T follicular helper cell (primary cell): ENCODE measurements at places on chromosomes 5 and 9.

DNA sequence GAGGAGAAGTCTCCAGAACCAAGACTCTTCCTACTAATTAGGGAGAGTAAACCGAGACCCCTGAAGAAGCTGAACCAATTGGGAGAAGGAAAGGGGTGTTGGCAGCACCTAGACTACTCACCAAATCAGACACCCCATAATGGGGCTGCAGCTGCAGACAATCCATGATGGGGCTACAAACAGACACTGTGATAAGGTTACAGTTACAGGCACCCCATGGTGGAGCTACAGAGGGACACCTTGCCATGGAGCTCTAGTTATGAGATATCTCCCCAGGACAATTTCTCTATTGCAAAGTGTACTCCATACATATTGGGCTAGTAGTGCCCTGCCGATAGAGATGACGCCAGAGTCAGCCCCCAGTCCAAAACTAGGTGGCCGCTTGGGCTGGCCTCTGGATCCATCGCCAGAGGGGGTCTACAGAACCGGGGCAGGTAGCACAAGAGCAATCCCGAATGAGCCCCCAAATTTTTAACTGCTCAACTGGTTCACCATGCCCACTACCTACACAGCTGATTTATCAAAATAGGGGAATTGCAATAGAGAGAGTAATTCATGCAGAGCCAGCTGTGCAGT lies 2.1 kb upstream of the NANS start:
- DNase-seq, result no peak

GRCh38 chr9:5621327-5621726 lies 7.6 kb upstream of the RIC1 start:
- DNase-seq, result no peak

DNA sequence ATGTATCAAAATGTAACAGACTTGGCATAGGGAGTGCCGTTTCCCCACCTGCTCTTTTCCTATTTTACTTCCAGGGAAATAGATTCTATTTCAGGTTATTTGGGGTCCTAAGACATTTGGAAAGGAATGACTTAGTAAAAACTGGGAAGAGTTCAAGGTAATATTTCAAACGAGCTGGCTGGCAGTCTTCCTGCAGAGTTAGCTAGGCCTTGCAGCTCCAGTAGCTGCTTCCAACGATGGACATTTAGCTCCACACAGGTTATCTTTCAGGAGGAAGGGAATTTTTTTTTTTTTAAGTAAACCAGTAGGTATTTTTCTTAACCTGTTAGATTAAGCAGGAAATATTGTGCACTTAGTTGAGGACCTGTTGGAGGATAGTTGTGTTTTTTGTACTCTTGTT lies 45.2 kb downstream of the TLE4 start:
- DNase-seq, result no peak

DNA sequence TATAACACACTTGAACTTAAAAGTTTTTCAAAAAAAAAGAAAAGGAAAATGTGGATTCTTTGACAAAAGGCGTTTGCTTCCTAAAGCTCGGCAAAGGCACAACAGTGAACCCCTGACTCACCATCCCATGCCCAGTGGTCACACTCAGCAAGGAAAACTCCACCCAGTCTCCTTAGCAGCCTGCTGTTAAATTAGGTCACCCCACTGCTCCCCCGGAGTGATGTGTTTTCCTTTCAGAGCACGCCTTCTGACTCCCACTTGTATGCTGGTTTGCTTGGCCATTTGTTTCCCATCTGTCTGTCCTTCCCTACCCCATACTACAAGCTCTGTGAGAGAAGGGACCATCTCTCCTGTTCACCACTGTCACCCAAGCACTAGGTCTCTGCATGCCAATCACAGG lies 23.8 kb downstream of the RETREG1 start:
- no peak for DNase-seq

DNA sequence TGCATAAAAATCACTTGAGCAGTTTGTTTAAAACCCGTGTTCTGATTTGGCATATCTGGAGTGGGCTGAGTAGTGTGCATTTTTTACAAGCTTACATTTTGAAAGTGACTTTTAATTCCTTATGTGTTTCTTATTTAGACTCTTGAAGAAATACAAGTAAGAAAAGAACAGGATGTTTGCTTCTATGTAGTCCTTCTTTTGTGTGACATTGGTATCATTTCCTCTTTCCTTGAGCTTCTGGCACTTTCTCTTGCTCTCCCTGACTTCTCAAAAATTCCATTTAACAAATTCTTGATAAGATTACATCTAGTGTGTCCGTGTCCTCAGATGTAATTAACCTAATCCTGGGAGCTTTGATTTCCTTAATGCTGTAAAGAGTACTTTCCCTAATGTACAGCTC lies 12.5 kb downstream of the GARNL3 start:
- DNase-seq, result no peak

DNA sequence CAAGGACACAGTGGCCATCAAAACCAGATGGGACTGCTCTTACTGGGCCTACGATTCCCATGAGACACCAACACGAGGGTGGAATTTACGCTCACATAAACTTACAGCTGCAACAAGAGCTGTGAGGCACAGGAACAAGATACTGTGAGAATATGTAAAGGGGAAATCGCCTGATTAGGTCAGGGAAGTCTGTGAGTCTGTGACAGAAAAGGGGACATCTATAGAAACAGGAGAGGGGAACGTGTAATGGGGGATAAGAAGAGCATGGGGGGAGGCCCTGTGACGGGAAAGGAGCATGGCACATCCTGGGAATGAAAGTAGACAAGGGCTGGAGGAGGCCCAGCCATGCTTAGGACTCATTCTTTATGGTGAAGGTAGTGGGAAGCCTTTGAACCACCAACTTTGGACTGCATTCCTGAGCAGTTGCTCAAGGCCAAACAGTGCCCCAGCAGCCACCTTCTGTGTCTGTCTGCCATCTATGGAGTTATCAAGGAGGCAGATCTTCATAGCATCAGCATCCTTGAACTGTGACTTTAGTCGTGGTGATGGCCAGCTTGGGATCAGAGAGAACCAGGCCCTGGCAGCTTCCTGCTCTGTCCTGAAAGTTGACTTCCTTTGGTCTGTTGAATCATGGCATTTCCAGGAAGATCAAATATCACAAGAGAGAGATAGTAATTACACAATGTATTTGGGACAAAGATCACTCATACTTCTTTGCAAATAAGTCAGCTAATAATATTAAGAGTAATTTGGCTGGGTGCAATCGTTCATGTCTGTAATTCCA lies 87.9 kb upstream of the FAM169A start:
- DNase-seq, result no peak

- DNase-seq, result no peak
These were observed 19.8 kb upstream of the HEXB start for GRCh38 chr5:74665273-74665672.

DNA sequence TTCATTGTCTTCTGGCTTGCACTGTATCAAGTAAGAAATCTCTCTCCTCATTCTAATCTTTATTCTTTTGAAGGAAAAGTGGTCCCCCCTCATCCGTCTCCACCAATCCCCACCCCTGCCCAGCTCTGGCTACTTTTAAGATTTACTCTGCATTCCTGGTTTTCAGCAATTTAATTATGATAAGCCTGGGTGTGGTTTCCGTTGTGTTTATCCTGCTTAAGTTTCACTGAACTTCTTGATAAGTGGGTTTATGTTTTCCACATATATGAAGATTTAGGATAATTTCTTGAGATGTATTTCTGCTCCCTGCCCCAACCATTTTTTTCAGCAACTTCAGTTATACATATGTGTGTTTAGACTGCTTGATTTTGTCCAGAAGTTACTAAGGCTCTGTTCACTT lies 46.5 kb downstream of the PTBP3 start:
- no peak for DNase-seq

DNA sequence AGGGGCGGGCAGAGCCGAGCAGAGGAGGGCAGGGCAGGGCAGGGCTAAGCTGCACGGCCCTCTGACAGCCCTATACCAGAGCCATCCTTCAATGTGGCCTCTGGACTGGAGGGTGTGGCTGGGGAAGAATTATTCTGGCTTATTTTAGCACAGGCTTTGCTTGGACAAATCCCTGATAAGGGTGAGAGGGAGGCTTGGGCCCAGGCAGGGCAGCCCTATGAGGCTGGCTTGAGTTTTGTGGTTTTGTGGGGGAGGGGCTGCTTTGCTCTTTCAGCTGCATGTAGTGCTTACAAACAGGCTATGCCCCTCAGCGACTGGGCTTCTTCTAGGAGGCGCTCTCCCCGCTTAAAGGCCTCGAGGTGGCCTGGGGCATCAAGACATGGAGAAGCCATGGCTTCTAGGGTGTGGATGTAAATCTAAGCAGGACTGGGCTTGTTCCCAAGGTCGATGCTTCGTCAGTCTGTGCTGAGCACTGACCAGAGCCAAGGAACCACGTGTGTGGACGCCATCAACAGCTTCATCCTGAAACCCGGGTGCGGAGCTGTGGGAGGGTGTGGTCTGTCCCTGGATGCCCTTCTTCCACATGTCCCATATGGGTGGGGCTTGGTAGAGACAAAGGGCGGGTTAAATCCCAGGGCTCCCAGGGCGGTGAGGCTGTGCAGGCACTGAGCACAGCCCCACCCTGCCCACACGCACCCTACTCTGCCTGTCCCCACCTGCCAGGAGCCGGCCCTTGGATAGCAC lies 45.7 kb upstream of the IPPK start:
- no peak for DNase-seq

DNA sequence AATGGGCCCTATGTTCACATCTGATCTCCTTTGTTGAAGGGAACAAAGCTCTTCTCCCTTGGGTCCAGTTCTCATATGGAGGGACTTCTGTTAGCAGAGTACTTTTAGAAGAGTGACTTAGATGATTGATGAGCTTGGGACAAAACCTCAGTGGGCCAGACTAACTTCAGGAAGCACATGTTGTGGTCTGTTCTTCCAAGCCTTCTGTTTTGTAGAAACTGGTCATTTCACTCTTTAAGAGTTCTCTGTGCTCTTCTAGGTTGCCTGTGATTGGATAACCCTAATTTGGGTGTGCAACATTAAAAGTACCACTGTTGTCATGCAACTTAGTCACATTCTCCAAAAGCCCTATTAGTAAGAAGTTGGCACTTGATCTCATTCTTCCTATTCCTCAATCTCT lies 183.5 kb upstream of the ACO1 start:
- no peak for DNase-seq

DNA sequence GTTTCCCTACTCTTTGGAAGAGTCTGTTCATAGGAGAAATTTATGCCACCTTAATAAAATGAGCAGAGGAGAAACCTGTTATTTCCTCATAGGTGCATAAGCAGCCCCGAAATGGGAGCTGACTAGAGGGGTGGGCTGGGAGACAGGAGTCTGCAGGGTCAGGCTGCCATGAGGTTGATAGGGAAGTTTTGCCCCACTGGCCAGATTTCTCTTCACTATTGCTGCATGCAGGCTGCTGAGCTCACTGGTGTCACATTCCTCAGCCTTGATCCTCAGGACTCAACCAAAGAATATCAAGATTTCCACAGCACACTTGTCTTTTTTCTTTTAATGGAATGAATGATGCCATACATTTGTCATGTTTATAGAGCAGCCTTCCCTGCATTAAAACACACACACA lies 60.7 kb downstream of the BHMT start:
- no peak for DNase-seq

DNA sequence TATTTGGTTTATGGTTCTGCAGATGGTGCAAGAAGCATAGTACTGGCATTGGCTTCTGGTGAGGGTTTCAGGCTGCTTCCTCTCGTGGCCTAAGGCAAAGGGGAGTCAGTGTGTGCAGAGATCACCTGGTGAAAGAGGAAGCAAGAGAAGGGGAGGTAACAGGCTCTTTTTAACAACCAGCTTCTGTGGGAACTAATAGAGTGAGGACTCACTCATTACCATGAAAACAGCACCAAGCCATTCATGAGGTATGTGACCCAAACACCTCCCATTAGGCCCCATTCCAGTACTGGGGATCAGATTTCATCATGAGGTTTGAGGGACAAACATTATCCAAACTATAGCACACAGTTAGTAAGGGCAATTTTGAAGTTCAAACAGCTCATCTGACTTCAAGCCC lies 263.5 kb downstream of the TMEM38B start:
- DNase-seq, result no peak

DNA sequence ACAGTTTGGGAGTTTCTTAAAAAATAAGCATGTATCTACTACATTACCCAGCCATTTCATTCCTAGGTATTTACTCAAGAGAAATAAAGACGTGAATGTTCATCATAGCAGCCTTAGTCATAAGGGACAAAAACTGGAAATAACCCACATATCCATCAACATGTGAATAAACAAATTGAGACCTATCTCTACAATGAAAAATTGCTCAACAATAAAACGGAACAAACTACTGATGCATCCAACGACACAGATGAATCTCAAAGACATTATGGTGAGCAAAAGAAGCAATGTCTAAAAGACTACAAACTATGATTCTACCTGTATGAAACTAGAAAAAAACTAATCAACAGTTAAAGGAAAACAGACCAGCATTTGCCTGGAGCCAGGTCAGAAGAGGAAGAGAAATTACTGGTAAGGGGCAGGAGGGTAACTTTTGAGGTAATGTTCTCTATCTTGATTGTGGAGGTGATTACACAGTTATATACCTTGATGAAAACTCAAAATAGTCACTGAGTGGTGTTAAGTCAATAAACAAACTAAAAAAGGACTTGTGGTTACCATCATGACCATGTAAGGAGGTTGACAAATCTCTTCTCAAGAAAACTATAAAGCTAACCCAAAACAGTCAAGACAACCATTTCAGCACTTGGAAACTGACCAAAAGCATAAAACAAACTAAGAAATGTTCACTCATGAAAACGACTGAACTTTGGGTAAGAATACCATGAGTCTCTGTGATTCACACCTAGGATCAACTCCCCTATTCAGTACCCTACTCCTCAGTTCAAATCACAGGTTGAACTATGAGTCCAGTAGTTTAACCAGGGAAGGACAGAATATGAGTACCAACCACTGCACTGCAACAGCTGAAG lies 10.4 kb downstream of the UIMC1 start:
- no peak for DNase-seq

DNA sequence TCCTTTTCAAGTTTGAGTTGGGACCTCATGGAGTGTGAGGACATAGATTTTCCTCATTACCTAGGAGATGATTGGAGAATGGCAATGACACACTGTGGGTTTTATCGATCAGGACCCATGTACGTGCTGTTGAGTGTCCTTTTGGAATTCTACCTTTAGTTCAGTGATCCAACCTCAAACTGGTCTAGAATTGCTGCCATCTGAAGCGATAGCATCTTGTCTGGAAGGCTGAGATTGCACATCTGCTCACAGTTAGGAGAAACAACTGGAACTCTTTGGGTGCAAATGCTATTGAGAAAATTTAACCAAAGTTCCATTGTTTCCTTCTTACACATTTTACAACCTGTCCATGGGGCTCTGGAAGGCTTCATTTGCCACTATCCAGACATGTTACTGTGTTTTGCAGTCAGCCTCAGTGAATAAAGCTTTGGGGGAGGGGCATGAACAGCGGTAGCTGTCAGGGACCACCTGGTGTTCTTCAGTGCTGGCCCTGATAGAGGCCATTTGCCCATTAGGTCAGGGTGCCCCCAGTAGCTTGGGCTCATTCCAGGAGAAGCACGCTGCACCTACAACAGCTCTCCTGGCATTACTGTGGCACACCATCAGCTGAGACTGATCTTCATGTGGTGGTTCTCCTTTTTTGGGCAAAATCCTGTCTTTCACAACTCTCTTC lies 123.1 kb downstream of the PDE8B start:
- DNase-seq, result no peak
